ENCODE measurements at places on chromosomes 4 and X. TPM values are rescaled to one million over a fixed set of nuclear protein-coding genes. Genes with fewer than 3 reads are reported as not detected.

Gene TCP11X2
- total RNA-seq: not detected

Gene ITM2A
- total RNA-seq: 42.7 TPM

Gene GAGE12F
- not detected for total RNA-seq

Gene CENPVL3
- total RNA-seq: not detected

Gene SPARCL1
- 501 TPM for total RNA-seq
